ENCODE measurements at places on chromosomes 5 and 9.

GRCh38 chr9:84136119-84136868, 155.7 kb downstream of the RMI1 start:
- no peak for DNase-seq

GRCh38 chr9:2043243-2043642, 28.1 kb downstream of the SMARCA2 start:
- no peak for DNase-seq

GRCh38 chr9:90169490-90169889, 473.1 kb downstream of the DIRAS2 start:
- no peak for DNase-seq

- DNase-seq = no peak
These were observed 1.9 kb upstream of the CLTB start for GRCh38 chr5:176418251-176418650.

All from stimulated activated CD4-positive, alpha-beta T cell treated with anti-CD3 and anti-CD28 coated beads, Interleukin-15, amount 100 ng/mL, for 1 hour (primary cell).